Activated naive CD4-positive, alpha-beta T cell (primary cell): ENCODE measurements at places on chromosomes 16 and 17.

GRCh38 chr17:29682987-29683386 lies 60.3 kb upstream of the CORO6 start:
- DNase-seq: no peak

- DNase-seq: no peak
These were observed 239.8 kb upstream of the SALL1 start for GRCh38 chr16:51390877-51391276.

- DNase-seq: no peak
These were observed 471.8 kb downstream of the MAF start for GRCh38 chr16:79128706-79129105.

GRCh38 chr17:9150446-9151090 lies 129.3 kb downstream of the NTN1 start:
- DNase-seq: no peak

DNA sequence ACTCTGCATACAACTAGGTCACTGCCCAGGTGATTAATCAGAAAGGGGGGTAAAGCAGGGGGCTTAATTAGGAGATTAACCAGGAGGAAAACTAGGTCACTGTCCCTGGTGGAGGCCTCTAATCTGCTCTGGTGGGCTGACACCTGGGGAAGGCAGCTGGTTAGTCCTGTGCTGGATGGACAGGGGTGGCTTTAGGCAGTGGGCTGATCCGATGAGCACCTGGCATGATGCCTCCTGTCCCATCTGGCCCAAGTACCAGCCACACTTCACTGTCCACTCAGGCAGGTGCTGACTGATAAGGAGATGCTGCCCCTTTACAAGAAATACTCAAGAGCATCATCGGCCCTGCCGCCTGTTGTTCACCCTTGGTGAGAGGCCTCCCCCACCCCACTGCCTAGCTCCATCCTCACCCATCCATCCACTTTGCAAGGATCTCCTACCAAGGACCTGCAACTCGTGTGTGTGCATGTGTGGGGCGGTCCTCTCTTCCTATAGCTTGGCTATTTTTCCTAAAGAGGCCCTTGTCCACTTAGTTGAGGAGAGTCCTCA lies 13.8 kb upstream of the RCVRN start:
- DNase-seq: no peak

DNA sequence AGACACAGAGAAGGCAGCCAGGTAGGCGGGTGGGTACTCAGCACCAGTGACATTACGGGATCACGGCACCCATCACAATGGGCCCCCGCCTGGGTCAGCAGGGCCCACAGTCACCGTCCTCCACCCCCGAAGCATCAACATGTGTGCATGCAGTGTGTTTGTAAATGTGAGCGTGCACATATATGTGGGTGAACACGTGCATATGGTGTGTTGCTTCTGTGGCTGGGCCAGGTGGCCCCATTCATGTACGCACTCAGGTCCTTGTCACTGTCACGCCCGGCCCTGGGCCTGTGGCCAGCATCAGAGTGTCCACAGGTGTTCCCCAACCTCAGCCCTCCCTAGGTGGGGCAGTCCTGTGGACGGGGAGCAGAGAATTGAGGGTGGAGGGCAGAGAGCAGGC lies 37.1 kb downstream of the TNFRSF13B start:
- DNase-seq: no peak

DNA sequence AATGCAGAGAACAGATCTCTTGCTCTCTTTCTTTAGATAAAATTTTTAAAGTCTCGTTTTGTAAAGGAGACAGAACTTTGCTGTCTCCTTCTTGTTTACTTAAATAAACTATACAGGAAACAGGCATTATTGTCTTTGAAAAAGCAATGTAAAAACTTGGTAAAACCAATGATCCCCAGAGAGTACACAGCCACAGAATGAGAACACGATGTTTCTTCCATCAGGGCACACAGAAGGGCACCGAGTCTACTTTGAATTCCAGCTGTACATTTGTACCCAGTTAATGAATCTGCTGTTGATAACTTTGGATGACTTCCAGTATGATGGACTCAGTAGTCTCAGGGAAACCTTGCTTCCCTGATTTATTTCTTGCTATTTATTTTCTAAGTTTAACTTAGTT lies 8.1 kb upstream of the TMEM100 start:
- DNase-seq: no peak

DNA sequence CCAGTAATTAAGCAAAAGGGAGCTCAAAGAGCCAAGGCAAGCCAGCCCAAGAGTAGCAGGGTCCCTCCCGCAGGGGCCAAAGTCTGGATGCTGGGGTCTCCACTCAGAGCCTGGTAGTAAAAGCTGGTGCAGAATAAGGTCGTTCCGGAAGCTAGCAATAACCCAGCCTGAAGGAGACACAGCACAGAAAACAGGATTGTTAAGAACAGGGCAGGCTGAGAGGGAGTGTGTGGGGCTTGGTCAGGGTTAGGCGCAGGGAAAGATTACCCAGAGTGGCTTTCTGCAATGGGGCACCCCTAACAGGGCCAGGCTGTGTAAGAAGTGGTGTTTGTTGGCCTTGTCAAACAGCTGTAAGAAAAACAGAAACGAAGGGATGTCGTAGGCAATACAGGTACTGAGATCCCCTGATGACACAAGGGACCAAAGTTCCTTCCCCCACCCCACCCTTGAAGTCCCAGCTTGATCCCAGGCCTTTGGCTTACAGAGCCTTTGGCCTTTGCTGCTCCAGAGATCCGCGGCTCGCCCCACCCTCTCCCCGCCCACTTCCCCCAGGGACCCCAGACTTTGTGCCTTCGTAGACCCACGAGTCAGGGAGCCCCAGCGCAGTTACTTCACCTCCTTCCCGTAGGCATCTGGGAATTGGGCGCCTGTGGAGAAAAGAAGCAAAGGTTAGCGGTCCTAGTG lies 712 bp downstream of the TMEM256 start:
- no peak for DNase-seq

DNA sequence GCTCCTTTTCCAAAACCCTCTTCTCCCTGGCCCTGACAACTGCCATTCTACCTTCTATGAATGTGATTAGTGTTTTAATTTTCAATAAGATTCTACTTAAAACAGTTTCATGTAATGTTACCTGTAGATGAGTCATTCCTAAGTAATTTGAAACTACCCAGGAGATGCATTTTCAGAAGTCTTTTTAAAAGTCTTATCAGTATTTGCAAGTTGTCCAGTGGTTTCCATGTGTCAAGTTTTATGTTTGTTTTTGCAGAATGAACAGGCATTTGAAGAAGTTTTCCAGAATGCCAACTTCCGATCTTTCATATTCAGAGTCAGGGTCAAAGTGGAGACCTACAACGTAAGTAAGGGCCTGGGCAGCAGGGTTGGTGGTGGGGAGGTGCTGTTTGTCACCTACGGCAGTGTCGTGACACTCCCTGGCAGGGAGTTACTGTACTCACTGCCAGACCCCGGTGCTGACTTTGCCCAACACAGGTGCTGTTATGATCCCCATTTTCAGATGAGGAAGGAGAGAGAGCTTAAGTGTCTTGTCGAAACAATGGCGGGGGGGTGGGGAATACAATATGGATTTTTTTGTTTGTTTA lies 65.0 kb downstream of the RPA1 start:
- no peak for DNase-seq

DNA sequence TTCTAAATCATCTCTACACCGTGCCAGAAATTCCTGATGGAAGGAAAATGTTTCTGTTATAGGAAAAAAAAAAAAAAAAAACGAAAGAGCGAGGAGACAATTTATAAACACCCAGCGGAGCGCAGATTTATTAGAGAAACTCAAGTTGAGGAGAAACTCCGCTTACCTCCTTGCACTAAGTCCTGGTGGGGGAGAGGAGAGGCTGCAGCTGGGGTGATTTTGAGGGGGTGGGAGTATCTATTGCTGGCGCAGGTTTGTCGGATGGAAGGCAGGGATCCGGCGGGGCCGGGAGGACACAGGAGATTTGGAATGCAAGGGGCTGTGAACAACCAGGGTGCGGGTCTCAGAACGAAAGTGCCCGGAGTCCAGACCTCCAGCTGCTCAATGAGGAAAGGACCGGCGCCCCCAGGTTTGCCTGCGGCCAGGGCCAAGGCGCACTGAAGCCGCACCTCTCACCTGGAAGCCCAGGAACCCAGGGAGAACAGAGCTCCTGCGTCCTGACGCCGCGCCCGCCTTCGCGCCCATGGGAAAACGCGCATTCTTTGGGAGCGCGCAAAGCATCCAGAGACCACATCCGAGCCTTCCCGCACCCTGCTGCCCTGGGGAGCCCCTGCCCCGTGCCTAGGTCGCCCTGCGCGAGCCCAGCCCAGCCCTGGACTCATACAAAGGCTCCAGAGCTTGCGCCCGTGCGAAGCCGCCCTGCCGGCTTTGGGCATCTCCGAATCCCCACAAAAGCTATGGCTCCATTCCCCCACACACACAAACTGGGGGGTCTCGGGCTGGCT lies 2.6 kb upstream of the HOXB8 start:
- DNase-seq: no peak

GRCh38 chr17:66829883-66830282 lies 5.0 kb upstream of the CACNG5 start:
- DNase-seq: no peak

GRCh38 chr17:31549121-31549524 lies 157.6 kb downstream of the RAB11FIP4 start:
- DNase-seq: no peak

- no peak for DNase-seq
These were observed 47.8 kb upstream of the SCNN1B start for GRCh38 chr16:23254338-23254737.

DNA sequence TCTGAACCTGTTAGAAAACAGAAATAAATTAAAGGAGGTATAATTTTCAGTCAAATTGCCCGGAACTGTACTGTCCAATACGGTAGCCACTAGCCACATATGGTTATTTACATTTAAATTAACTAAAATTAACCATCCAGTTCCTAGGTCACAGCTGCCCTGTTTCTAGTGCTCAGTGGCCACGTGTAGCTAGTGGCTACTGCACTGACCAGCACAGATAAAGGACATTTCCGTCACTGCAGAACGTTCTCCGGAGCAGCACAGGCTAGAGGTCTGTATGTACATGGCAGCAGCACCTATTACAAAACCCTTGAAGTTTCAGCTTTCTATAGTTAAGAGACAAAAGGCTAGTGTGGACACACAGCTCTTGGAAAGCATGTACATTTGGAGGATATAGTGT lies 33.7 kb downstream of the CPSF4L start:
- no peak for DNase-seq

GRCh38 chr17:48416971-48417370 lies 13.0 kb downstream of the SKAP1 start:
- no peak for DNase-seq

DNA sequence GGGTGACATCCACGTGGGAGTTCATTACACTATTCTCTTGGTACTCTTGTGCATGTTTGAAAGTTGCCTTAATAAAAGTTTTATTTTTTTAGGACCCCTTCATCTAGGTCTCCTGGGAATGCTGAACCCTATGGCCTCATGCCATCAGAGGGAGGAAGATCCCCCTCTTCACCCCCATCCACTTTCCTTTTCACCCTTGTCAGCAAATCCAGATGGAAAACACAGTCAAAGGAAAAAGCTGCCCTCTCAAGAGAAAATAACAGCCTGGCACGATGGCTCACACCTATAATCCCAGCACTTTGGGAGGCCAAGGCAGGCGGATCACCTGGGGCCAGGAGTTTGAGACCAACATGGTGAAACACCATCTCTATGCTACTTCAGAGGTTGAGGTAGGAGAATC lies 274.2 kb downstream of the XYLT1 start:
- no peak for DNase-seq
